WTC11 (cell line): ENCODE measurements at places on chromosomes 4 and X.

DNA sequence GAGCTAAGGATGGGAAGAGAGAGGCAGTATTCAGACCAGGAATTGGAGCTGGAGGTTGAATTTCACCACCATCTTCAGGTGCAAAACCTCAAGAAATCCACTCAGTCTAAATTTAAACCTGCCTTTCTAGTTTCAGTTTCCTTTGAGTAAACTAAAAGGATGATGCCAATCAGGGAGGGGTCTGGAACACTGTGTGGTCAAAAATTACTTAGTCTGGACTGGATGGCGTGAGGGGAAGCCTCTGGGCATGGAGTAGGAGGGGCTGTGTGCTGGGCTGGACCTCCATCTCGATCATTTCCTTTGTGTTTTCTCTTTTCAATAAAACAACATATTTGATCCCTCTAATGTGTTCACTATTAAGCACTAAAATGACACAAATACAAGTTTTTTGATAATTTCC is 120.1 kb downstream of the GC start:
- no peak for DNase-seq

DNA sequence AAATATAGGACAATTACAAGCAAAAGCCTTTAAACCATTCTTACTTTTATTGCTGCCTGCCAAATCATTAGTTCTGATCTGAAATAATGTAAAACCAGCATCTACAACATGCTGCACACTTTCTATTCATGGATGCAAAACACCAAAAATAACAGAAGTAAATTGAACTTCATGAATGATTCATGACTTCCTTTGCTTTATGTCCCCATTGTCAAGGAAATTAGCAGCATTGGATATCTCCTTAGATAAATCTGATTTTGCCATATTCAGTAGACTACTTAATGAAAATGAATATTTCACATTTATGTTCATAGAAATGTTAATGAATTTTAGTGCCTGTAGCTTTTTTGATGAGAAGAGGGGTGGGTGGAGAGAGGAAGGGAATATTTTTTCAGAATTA is 132.6 kb downstream of the COMMD8 start:
- DNase-seq = no peak

- no peak for DNase-seq
Measured at GRCh38 chr4:124053872-124054538, 657.4 kb downstream of the SPRY1 start.

DNA sequence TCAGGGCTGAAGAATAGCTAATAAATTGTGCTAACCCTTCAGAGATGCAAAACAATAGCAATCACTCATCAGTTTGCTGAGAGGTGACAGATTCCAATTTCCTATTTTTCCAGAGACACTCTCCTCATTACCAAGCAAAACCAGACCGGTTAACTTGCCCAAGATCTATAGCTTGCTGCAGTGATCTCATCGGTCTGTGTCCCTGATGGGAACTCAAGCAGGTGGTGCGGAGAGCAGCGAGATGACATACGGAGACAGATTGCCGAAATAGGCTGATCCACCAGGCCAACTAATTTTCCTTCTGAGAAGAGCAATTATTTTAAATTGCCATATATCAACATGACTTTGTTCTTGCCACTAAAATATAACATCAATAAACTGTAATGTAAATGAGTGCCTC is 10.5 kb upstream of the DCHS2 start:
- DNase-seq = no peak

DNA sequence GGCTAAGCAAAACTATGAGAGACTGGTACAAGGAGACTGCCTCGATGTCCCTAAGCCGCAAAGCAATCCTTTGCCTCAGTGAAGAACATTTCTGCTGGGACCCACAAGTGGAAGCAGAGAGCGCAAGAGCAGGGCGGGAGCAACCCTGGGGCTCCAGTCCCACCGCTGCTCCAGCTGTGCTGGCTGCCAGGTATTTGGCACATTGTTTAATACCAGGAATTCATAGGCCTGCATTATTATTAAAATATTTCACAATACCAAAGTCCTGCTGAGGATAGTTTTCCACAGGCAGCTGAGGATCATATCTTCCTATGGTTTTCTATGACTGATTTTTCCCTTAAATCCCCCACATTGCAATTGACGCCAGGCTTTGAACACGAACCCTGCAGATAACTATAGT is 163.5 kb upstream of the TLL1 start:
- DNase-seq = no peak

DNA sequence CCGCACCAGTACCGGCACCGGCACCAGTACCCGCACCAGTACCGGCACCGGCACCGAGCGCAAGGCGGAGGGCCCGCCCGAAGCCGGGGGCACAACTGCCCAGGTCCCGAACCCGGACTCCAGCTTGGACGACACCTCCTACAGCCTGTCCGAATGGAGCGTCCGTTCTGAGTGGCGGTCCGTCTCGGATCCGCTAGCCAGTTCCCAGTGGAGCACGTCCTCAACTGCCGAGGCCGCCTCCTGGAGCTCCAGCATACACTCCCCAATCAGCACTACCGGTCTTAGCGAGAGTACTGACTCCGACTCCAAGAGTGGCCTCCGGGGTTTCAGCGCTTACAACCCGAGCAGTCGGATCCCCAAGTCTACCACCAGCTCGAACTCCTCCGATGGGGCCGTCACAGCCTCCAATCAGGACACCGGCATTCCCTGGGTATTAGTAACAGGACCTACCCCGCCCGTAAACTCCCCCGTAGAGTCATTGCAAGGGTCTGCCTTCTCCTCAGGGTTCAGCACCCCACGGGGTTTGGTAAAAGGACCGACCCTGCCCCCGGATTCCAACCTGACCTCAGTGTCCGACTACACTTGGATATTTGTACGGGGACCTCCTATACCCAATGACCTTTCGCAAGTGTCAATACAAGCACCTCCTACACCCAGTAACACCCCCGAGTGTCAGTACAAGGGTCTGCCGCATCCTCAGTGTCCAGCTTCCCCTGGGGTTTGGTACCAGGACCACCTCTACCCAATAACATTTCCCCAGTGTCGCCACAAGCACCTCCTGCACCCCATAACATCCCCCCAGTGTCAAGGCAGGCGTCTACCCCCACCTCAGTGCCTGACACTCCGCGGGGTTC is 721 bp upstream of the MAOA start:
- DNase-seq = peak; percentile 13

DNA sequence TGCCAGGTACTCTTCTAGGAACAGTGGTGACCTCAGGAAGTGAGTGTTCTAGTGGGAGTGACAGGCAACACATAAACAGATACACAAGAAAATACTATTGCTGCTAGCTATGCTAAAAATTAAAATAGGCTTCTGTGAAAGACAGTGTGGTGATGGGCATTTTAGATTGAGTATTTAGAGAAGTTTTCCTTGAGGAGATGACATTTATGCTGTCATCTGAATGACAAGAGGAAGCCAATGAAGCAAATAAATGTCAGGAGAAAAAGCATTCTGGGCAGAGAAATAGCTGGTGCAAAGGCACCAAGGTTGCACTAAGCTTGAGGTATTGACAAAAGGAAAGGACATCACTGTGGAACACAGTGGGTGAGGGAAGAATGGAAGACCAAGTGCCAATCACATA is 18.0 kb downstream of the NDNF start:
- DNase-seq = no peak

DNA sequence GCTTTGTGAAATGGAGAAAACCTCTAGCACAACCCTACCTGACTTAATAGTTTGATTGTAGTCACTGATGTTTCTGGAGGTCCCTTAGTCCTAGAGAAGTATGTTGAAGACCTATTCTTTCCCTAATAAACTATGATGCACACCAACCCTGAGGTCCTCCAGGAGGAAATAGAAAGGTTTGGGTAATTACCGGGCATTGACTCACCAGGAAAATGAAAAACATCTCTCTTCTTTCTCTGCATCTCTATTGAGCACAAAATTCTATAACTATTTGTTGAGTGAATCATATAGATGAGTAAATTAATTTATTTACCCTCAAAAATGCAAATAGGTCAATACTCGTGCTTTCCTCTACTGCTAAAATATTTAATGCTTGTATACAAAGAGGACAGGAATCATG is 582.4 kb upstream of the FAM241A start:
- no peak for DNase-seq

DNA sequence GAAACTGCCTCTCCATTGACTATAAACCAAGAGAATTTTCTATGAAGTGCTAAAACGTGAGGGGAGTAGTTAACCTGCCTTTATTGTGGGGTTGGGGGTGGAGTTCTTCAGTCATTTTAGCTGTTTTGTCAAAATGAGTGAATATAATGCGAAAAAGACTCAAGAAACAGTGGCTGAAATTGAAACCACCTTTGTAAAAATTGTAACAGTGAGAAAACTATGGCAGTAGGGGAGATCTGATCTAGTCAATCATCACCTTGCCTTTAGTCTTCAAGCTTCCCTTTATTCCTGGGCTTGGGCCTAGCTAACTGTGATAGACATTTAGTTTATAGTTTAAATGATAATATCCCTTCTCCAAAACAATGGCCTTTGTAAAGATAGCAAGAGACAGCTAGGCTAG is 1927.3 kb downstream of the STIM2 start:
- DNase-seq = no peak

DNA sequence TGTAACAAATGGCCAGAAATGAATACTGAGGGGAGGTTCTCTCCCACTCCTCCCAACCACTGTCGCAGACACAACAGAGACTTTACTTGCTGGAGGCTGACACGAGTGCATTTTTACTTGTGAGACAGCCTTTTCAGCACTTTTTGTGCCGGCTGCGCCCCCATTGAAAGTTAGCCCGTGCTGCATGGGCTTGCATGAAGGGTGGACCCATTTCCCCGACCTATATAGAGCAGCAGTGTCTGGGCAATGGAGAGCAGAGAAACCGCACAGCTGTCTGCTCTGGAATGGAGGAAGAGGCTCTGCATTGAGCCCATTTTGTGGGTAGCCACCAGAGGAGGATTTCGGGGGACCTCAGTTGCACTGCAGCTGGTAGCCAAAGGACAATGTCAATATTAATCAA is 208.8 kb downstream of the UGT8 start:
- DNase-seq = no peak

- DNase-seq = no peak
Measured at GRCh38 chr4:161097821-161098220, 1066.0 kb downstream of the FSTL5 start.

DNA sequence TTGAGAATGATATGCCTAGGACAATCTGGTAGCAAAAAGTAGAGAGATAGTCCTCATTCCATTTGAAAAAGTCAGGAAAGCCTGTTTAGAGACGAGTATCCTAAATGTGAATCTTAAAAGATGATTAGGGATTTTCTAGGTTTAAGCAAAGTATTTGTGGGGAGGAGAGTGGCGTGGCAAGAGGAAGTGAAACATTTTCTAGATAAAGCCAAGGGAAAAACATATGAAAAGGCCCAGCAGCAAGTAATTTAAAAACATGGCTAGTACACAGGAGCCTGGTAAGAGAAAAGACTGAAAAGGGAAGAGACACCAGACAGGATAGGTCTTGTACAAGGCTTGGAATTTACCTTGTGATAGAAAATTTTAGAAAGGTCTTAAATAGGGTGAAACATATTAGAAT is 45.9 kb downstream of the CORIN start:
- DNase-seq = no peak

- no peak for DNase-seq
Measured at GRCh38 chr4:13516315-13516860, 27.9 kb downstream of the NKX3-2 start.

DNA sequence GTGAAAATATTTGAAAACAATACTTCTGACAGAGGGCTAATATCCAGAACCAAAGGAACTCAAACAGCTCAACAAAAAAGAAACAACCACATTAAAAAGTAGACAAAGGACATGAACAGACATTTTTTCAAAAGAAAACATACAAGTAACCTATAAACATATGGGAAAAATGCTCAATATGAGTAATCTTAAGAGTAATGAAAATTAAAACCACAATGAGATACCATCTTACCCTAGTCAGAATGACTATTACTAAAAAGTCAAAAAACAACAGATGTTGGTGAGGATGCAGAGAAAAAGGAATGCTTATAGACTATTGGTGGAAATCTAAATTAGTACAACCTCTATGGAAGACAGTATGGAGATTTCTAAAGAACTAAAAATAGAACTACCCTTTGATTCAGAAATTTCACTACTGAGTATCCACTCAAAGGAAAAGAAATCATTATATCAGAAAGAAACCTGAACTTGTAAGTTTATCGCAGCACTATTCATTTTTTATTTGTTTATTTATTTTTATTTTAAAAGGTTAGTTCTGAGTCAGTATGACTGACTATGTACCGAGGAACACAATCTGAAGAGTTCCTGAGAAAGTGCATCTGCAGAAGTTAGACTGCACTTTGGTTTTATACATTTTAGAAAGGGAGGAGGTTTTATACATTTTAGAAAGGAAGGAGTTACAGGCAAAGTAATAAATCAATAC is 231.3 kb downstream of the INPP4B start:
- DNase-seq = no peak

- DNase-seq = no peak
Measured at GRCh38 chr4:42167709-42168108, 15.3 kb upstream of the BEND4 start.

DNA sequence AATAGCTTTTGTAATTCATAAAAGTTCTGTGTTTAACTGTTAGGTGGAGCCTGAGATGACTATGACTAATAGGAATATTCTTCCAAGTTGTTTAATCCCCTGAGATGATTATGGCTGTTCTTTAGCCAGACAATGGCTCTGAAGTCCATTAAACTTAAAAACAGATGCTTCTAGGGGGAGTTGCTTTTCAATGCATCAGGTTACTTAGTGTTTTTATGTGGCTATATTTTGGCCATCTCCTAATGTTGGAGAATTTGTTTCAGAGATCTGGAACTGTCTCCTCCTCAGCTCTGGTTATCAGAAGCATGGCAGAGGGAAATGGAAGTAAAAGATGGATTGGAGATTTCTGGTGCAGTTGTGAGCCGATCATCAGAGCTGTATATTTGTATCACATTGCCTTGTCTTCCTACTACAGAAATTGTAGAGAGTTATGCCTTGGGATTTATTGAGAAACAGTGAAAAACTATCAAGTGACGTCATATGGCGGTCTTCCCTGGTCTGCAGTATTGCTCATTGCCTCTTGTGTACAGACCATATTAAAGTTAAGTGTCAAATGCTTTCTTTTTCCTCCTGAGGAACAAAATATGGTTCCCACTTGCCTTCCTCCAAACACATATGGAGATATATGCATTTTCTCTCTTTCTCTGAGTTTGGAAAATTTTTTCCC is 29.8 kb downstream of the SGMS2 start:
- no peak for DNase-seq

GRCh38 chrX:154784149-154784995 is 20.9 kb downstream of the MPP1 start:
- no peak for DNase-seq

- DNase-seq = no peak
Measured at GRCh38 chr4:7144374-7145290, 47.7 kb upstream of the SORCS2 start.

- DNase-seq = no peak
Measured at GRCh38 chr4:40238700-40239548, 42.1 kb downstream of the RHOH start.

GRCh38 chrX:152674135-152674534 is 24.5 kb upstream of the MAGEA3 start:
- no peak for DNase-seq

- no peak for DNase-seq
Measured at GRCh38 chr4:185165605-185166063, 22.6 kb downstream of the SLC25A4 start.

DNA sequence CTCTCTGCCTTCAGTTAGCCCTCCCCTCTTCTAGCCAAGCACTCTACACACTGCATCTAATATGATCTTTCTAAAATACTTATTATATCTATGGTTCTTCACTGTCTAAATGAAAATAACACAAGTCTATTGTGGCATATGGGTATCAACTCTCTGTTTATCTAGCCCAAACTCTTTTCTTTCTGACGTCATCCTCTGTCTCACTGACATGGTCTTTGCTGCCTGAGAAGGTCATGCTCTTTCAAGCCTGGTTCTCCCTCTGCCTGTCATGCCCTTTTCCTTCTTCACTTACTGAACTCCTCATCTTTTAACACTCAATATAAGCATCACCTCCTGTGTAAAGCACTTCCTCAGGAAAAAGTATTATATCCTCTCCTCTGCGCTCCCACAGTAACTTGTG is 672.2 kb upstream of the CT83 start:
- DNase-seq = no peak
